ENCODE measurements at places on chromosomes 1 and 21.

- no peak for DNase-seq
Measured at GRCh38 chr1:2232916-2233438, 4.9 kb downstream of the SKI start.

DNA sequence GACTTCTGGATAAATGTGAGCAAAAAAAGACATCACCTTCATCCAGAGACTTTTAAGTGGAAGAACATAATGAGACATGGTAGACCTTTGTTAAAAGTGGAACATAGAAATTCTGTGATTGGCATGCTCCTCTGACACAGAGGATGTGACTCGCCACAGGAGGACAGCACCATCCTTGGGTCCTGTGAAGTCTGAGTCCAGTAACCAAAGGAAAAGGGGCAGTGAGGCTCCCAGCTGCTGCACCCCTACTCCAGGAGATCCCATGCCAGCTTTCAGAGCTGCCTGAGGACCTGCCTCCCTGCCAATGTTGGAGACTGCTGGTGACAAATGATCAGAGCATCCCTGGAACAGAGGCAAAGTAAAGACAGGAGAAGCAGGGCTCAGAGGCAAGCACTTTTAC lies 136.2 kb downstream of the BRINP2 start:
- no peak for DNase-seq

GRCh38 chr1:112255080-112255479 lies 140.9 kb upstream of the CTTNBP2NL start:
- peak; percentile 12 for DNase-seq

DNA sequence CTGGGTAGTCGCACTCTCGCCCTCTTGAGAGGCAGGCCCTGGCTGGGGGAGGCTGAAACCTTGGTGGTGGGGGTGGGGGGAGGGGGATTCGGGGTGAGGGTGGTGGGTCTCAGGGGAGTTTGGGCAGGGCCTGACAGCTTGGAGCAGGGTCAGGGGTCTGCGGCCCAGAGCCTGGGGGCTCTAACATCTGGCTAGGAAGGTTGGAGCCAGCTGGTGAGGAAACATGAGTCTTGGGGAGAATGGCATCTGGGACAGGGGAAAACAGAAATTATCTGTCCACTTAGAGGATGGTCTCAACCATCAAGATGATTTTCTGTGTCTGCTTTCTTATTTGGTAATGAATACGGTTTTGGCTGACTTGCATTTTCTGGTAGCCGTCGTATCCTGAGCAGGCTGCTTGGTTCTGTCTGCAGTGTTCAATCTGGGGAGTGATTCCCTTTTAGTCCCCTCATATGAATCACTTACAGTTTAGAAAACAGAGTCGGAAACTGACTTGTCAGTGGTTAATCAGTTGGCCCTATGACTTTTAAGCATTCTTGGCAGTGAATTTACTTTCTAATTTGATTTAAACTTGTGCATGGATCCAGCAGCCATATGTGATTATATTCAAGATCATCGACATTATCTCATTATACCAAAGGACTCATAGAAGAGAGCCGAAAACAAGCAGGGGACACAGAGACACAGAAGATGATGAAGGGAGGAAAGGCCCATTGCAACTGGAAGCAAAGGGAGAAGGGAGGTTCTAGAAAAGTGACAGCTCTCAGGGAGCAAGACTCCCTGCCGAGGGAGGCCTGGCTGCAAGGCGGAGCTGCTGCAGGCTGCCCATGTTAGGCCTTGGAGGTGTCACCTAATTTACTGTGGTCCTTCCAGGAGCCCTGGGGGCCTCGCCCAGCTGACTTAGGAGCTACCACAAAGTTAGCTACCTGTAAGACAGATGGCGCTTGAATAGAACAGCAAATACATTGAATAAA lies 237.6 kb downstream of the SDCCAG8 start:
- DNase-seq: no peak

DNA sequence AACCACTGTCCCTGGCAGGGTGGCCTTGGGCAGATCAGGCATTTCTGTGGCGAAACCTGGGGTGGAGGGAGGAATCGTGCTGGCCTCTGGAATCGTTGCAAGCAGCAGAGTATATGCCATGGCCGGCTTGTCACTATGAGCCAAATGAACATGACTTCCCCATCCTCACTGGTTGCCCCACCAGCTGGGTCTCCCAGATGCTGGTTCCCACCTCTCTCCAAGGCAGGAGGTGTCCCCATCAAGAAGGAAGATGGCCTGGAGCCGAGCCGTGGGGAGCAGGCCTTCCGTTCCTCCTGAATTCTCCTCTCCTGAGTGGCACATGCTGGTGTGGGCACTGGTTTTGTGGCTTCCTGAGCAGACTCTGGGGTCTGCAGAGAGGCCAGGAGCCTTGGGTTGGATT lies 60.2 kb upstream of the ACTRT2 start:
- no peak for DNase-seq

- peak; percentile 29 for DNase-seq
Measured at GRCh38 chr1:185775501-185775900, 41.3 kb downstream of the HMCN1 start.

DNA sequence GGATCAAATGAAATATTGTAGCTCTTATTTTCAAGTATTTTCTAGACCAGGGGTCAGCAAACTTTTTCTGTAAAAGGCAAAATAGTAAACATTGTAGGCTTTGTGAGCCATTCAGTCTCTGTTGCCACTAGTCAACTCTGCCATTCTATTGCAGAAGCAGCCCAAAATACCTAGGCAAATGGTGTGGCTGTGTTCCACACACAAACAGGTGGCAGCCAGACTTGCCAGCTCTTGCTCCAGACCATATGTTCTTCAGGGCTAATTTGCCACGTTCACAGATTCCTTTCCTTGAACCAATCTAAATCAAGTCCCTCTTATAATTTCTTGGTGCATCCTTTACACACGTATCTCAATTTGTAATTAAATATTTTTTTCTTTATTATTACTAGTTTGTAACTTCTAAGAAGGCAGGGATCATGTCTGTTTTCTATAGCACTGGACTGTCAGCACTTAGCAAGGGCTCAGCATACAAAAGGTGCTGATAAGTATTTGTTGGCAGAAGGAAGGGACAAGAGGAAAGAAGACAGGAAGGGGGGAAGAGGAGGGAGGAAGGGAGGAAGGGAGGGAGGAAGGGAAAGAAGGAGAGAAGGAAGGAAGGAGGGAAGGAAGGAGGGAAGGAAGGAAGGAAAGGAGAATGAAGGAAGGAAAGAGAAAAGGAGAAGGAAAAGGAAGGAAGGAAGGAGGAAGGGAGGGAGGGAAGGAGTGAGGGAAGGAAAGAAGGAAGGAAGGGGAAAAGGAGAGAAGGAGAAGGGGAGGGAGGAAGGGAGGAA lies 106.5 kb upstream of the EDEM3 start:
- no peak for DNase-seq

DNA sequence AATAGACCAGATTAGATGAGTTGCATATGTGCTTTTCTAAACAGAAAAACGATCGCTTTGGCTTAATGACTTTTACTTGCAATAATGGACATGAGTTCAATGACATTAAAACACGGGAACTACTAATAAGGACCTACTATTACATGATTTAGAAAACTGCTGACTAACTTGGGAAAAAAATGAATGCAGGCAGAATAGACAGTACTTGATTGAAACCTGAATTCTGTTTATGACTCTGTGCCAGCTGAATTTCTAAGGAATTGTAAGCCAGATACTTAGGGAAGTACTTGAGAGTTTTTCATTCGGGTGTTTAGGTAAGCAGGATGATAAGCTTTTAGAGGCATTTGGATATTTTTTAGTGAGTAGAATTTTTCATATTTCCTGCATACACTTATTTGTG lies 12.0 kb downstream of the ADGRL2 start:
- no peak for DNase-seq

DNA sequence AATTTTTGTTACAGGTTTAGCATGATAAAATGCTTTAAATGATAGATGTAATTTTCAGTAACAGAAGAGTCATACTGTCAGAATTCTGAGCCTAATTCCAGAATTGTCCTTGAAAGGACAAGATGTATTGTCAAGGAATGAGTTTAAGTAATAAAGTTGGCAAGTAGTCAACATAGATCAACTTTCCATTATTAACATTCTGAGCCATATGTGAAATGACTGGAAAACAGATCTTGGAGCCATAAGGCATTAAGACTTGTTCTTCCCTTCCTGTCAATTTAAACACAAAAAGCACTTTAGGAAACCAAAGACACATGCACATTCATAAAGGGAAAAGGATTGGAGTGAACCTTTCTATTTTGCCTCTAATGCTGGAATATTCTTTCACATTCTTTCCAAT lies 107.0 kb downstream of the ODF2L start:
- DNase-seq: no peak

- no peak for DNase-seq
Measured at GRCh38 chr21:46045154-46045553, 52.8 kb upstream of the COL6A2 start.

GRCh38 chr1:114002492-114003239 lies 23.4 kb downstream of the OLFML3 start:
- no peak for DNase-seq

DNA sequence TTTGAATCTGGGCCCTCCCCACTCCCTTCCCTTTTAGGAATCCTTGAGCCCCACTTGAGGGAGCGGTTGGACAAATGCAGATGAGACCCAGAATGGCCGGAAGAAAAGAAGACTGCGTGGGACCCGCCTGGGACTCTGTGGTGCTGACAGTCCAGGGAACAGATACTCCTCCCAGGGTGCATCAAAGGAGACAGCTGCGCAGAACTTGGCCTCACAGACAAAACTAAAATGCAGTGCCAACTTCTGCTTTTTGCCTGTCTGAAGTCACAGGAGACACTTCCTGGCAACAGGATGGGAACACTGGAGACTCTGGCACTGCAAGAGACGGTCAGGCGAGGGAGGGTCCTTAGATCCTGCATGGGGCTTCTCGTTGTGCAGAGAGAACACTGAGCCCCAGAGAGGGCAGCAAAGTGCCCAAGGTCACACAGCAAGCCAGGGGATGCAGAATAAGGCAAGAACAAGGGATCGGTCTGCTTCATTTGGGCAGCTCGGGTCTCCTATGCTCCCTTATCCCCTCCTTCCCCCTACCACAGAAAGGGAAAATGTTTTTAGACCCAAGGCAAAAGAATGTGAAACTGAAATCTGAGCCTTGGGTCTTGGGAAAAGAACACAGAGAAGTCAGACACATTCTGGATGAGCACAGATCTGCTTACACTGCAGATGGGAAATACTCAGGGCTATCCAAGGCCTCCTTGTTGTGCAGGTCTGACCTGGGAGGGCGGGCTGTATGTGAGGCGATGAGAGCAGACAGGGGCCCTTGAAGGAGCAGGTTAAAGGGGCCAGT lies 182.4 kb downstream of the TRABD2B start:
- DNase-seq: no peak

- peak; percentile 74 for DNase-seq
Measured at GRCh38 chr1:70034403-70034802, 171.0 kb downstream of the LRRC40 start.

- DNase-seq: peak; percentile 59
Measured at GRCh38 chr1:184624626-184625025, 130.0 kb downstream of the EDEM3 start.

- no peak for DNase-seq
Measured at GRCh38 chr1:156485984-156486383, 14.6 kb downstream of the MEF2D start.

- no peak for DNase-seq
Measured at GRCh38 chr1:52186449-52186848, 44.6 kb downstream of the ZFYVE9 start.

- DNase-seq: peak; percentile 87
Measured at GRCh38 chr1:28135371-28136168, 40.9 kb downstream of the PTAFR start.

GRCh38 chr1:20187103-20187812 lies 940 bp upstream of the PLA2G2C start:
- peak; percentile 14 for DNase-seq

- no peak for DNase-seq
Measured at GRCh38 chr1:228346731-228347130, 59.9 kb downstream of the TRIM11 start.

GRCh38 chr1:23395154-23395724 lies 25.6 kb upstream of the ZNF436 start:
- no peak for DNase-seq

DNA sequence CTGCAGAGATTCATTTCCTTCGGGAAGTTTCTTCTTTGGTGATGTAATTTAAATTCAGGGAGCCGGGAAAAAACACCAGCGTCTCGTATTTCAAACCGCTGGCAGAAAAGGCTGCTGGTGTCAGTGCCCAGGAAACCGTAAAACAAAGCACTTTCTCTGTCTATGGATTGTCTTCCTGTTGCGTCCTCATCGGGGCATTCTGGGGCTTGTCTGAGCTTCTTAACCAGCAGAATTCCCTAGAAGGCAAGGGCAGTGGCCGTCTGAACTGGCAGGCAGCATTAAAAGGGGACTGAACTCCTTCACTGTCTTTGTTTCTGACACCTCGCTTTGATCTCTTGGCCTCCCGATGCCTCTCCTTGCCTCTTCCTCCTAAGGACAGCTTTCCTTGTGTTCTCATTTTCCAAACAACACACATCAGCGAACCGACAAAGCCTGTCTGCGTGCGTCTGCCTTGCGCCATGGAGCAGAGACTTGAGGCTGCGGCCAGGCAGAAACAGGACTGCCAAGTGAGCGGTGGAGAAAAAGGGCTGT lies 391.6 kb upstream of the VAMP3 start:
- peak; percentile 93 for DNase-seq

DNA sequence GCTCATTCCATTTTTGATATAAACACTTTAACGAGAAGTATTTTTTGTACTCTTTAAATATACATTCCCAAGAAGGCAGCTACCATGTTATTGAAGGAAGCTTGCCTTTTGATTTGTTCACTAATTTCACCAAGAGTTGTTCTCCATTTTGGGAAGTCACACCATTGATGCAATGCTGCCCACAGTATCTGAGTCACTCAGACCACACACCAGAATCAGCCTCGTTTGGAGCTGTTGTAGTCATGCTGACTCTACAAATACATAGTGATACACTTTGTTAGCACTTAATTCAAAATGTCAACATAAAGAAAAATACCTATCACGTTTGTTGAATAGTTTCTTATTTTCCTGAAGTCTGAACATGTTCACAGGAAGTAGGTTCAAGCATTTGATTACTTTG lies 78.7 kb downstream of the PAPPA2 start:
- DNase-seq: no peak

GRCh38 chr1:14338509-14338908 lies 260.0 kb upstream of the KAZN start:
- no peak for DNase-seq

DNA sequence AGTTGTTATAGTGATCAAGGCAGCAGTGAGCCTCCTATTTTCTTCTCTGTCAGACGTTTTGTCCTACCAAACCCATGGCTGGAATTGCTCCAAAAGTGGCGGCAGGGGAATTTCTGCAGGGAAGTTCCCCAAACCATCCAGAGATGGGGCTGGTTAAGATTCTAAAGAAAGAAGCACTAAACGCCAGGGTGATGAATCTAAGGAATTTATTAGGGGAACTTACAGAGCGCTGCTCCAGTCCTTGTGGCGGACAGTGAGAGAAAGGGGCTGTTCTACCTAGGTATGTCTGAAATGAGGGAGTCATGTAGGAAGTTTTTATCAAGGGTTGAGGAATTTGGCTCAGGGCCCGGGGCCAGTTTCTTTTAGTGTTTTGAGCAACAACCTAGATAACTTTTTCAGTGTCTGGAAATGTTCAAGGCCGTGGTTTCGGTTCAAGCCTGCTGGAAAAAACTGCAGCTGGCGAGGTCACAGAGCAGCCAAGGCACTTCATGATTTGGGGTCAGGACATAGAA lies 222.4 kb upstream of the B3GALT2 start:
- DNase-seq: peak; percentile 94

All from M059J (cell line).